ENCODE measurements at places on chromosomes 3 and 15.

DNA sequence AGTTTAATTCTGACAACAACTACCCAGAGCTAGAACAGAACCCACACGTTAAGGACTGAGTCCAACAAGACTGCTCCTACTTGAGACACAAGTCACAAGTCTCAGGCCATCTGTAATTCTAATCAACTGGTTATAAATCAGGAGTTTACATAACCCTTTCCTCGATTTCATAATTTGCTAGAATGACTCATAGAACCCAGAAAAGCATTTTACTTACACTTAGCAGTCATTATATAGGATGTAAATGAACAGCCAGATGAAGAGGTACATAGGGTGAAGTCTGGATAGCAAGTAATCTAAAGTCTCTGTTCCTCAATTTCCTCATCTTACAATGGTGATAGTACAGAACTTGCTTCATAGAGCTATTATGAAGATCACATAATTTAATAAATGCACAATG is 1018.2 kb downstream of the DIPK2A start:
- DNase-seq, result no peak

GRCh38 chr3:83649692-83650091 is 1309.1 kb upstream of the CADM2 start:
- no peak for DNase-seq

- DNase-seq, result no peak
Measured at GRCh38 chr3:134038716-134039115, 9.0 kb upstream of the SLCO2A1 start.

DNA sequence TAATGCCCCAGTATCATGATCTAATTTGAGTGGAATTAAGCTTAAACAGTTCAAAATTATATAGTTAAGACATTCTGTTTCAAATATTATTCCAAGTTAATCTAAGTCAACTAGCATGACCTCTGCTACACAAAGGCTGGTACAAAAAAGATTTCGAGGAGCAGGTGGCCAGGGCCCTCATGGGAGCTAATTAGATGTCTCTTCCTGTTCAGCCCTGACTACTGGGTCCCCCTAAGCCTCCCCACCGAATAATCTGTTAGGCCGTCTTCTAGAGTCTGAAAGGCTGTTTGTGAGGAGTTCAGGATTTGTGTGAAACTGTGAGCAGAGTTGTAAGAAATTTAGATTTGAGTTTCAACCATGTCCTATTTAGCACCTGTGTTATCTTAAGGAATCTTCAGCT is 75.4 kb downstream of the PPM1L start:
- no peak for DNase-seq

GRCh38 chr3:46132565-46132964 is 75.5 kb downstream of the CCR1 start:
- no peak for DNase-seq

- no peak for DNase-seq
Measured at GRCh38 chr3:124599147-124599765, 131.0 kb upstream of the UMPS start.

All from uterus (tissue), 4 donors.